Sigmoid colon (tissue), 7 donors: ENCODE measurements at places on chromosomes 5 and 9. TPM values are rescaled to one million over a fixed set of nuclear protein-coding genes. Genes with fewer than 3 reads are reported as not detected.

The ST8SIA4 gene
- total RNA-seq: 8.3 TPM

The NMUR2 gene
- total RNA-seq: not detected

The POLR3G gene
- 5.8 TPM for total RNA-seq

The NIM1K gene
- total RNA-seq: 0.28 TPM

The JAKMIP2 gene
- total RNA-seq: 8.9 TPM
